ENCODE measurements at places on chromosomes 6 and 20.

DNA sequence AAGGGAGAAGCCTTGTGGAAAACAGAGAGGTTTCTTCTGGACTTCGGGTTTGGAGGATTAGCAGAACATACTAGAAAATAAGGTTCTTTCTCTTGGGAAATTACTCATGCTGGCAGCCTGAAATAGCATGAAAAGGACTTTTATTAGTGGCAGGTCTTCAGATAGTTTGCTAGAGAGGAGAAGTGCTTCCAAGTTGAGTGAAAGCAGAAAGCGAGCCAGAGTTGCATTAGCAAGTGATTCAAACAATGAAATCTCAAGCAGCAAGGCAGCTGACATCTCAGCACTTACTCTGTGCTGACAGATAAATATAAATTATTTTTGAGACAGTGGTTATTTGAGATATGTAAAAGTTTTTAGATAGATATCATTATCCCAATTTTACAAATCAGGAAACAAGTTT, 91.9 kb downstream of the PLCB4 start:
- no peak for DNase-seq

GRCh38 chr20:36179170-36179945, 24.8 kb downstream of the EPB41L1 start:
- DNase-seq, result no peak

GRCh38 chr6:74073429-74073828, 377.4 kb downstream of the CD109 start:
- no peak for DNase-seq

DNA sequence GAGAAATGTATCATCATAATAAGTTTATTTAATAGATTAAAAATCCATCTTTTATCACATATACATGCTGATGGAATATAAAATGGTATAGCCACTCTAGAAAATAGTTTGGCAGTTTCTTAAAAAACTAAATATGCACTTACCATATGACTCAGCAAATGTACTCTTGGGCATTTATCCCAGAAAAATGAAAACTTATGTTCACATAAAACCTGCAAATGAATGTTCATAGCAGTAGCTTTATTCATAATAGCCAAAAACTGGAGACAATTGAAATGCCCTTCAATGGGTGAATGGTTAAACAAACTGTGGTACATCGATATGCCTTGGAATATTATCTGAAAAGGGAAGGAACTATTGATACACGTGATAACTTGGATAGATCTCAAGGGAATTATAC, 6.4 kb upstream of the NCOA7 start:
- DNase-seq, result no peak

GRCh38 chr20:46541229-46541935, 9.1 kb downstream of the OCSTAMP start:
- DNase-seq, result no peak
